RPMI7951 (cell line): ENCODE measurements at places on chromosomes 4 and X. TPM values are rescaled to one million over a fixed set of nuclear protein-coding genes. Genes with fewer than 3 reads are reported as not detected.
A peak's percentile ranks its signal among the peaks of the same experiment; 100 is the strongest.

DNA sequence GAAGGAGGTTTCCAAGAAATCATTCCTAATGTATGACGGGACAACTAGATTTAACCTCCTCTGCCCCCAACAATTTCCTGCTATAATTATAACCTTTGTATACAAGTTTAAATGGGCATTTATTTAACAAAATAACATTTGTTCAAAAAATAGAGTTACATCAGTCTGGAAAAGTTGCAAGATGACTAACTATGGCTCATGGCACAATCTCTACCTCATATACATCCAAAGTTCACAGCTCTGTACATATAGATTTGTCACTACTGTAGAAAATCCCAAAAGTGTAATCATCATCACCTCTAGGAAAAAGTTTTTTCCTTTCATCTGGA, 3.8 kb upstream of the RPS6KA3 start:
- DNase-seq, result peak; percentile 21

DNA sequence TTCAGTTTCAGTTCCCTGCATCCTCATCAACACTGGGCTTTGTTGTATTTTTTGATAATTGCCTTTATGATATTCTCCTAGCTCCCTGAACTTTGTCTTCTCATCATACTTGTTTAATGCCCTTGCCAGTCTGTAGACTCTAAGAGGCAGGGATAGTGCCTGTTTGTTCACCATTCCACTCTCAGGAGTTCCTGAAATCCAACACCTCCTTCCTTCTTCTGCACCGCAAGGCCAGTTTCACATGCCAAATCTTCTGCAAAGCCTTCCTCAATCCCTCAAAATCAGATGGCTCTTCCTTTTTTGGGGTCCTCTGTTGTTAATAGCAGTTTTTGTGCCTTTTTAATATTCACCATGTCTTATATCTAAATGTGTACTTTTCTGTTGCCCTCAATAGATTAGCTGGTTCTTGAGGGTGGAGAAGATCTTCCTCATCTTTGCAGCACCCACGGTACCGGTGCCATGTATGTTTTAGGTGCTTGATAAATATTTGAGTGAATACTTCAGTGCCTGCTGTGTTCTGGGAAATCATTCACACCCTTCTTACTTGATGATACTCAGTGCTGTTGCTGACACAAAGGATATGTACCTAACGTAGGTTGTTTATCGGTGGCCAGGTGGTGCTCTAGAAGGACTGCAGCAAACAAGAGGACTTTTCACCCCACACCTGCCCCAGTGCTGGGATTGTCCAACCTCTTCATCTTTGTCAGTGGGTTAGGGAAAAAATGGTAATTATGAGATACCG, 85.3 kb upstream of the LIMCH1 start:
- no peak for DNase-seq

GRCh38 chr4:6566391-6567190, 8.4 kb upstream of the MAN2B2 start:
- no peak for DNase-seq

DNA sequence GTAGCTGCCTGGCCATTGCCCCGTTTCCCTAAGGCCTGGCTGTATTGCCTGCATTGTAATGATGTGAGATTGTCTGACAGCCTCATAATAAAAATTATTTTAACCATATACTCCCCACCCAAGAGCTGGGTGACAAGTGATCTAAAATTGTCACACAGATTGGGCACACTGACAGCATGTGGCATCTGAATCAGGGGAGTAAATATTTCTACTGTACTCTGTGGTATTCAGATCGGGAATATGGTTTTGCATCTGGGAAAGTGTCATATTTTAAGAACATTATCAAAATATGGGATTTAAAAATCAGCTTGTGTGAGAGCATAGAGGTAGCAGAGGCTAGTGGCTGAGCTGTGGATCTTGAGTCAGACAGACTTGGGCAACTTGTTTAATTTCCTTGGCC, 135.8 kb upstream of the PDLIM3 start:
- no peak for DNase-seq

GPC4 gene
- total RNA-seq, result not detected in 2 replicates

- DNase-seq, result no peak
Measured at GRCh38 chrX:132704769-132705168, 215.9 kb upstream of the MBNL3 start.
